H4 (cell line): ENCODE measurements at places on chromosomes 6 and 20. TPM values are rescaled to one million over a fixed set of nuclear protein-coding genes. Genes with fewer than 3 reads are reported as not detected.

DNA sequence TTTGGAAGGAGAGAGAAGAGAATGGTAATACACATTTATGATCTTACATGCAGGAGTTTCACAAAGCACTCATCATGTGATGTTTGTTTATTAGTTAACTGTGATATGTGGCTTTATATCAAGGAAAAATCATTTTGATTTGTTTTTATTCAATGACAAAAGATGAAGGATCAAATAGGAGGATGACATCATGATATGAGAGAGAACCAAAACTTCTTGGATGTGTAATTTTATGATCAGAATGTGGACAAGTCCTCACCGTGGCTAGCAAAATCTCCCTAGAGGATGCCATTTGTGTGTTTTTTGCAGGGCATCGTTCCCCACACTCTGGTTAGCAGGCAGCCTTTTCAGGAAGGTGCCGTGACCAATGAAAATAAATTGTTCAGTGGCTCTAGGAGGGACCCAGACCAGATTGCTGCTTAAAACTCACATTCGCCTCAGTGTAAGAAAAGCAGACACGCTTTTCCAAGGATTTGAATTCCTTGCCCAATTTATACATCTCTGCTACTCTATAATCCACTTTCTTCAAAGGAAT lies 552.7 kb downstream of the NKAIN2 start:
- DNase-seq = no peak

ELOVL4 gene
- total RNA-seq = 2.9 and 4.5 TPM in 2 replicates

DNA sequence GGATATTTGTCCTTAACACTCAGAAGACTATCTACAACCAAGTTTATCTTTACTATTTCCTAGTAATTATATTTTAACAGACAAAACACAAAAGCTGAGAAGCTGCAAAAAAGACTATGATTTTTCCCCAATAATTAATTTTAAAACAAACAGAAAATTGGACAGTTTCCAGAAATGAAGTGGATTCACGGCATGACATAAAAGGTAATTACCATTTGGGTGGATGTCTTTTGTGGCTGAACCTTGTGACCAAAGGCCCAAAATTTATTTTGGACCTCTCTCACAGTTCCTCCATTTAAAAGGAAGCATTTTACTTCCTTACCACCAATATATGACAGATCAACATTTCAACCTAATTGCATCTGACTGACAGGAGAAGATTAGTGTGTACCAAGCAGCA lies 90.2 kb downstream of the GMDS start:
- DNase-seq = no peak

KIF6 gene
- total RNA-seq = 2.0 and 2.2 TPM in 2 replicates

GRCh38 chr6:148471624-148472159 lies 129.1 kb downstream of the SASH1 start:
- DNase-seq = no peak

DNA sequence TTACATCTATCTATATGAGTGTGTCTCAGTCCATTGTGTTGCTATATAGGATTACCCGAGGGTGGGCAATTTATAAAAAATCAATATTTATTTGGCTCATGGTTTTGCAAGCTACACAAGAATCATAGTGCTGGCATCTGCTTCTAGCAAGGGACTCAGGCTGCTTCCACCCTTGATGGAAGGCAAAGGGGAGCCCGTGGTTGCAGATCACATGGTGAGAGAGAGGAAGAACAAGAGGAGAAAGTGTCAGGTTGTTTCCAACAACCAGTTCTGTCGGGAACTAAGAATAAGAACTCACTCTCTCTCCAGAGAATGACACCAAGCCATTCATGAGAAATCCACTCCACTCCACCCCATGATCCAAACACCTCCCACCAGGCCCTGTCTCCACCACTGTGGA lies 48.2 kb upstream of the TENT5A start:
- no peak for DNase-seq

PTCRA gene
- total RNA-seq = not detected in 2 replicates

HLA-DMB gene
- total RNA-seq = 4.5 and 4.6 TPM in 2 replicates

CST2 gene
- not detected in 2 replicates for total RNA-seq

BMP7 gene
- 11.3 and 11.8 TPM in 2 replicates for total RNA-seq

GRCh38 chr20:9028419-9028818 lies 40.5 kb upstream of the PLCB4 start:
- no peak for DNase-seq
